ENCODE measurements at places on chromosomes 6 and 20.

DNA sequence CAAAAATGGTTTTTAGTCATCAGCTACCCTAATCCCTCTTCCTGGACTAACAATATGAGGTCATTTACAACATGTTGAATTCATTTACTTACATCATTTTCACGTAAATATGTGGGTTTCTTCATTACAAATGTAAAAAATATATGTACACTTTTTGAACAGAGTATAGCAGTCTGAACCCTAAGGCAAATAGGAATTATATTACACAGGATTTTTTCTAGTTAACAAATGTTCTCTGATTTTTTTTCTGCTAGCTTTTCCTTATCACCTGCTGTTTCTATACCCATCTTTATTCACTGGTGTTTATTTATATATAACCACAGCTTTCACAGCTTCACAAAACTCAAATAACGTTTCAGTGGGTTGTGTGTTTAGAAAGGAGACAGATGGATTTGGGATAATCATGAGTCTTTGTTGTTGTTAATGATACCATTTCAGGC is 21.0 kb upstream of the CD2AP start:
- no peaks in the 10 kb centered on the region for H3K36me3 ChIP-seq
- DNase-seq: no peak
- no peaks in the 10 kb centered on the region for H3K27me3 ChIP-seq
- H3K27ac ChIP-seq: no peak overlapping the region
- H3K4me3 ChIP-seq: no peak overlapping the region
- H3K4me1 ChIP-seq: no peaks in the 10 kb centered on the region

DNA sequence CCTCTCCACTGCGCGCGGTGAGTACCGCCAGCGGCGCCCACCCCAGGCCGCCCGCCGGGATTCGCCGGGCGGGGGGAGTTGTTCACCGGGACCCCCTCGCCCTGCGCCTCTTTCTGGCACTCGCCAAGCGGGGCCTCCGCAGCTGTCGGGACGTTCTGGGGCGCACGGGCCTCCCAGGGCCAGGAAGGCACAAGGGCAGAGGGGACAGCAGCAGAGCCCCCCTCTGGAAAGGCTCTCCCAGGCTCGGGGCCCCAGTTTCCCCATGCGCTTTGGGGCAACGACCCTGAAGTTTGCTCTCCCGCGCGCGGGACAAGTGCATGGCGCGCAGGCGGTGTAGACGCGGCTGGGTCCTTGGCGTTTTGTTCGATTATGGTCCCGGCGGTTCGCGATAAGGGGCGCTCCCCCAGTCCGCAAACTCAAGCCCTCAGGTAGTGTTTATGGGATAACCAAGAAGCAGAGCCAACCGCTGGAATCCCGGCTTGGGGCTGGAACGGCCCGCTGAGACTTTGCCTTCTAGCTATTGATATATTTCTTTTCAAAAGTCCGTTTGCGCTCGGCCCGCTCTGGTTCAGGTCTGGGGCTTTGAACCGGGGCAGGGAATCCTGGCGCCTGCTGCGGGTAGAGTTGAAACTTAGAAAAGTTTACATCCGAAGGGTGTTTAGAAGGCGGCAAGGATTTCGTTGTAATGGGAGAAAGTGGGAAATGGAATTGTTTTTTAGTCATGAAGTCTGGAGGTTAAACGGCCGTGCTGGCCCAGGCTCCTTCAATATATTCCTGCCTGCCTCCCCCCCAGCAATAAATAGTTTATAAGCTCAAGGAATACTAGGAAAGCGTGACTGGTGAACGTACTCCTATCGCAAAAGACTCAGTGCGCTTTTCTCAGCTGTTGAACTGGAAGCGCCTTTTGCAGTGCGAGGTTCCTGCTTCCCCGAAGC is 595 bp downstream of the EYA2 start:
- H3K36me3 ChIP-seq: no peaks in the 10 kb centered on the region
- DNase-seq: no peak
- H3K27me3 ChIP-seq: peaks cover 79% of the 10 kb centered on the region

GRCh38 chr6:163263196-163263595 is 151.3 kb upstream of the QKI start:
- H3K4me3 ChIP-seq: no peak overlapping the region
- no peaks in the 10 kb centered on the region for H3K27me3 ChIP-seq
- DNase-seq: no peak
- H3K36me3 ChIP-seq: no peaks in the 10 kb centered on the region
- peaks cover 14% of the 10 kb centered on the region for H3K4me1 ChIP-seq
- H3K27ac ChIP-seq: no peak overlapping the region

- H3K27me3 ChIP-seq: no peaks in the 10 kb centered on the region
- DNase-seq: no peak
- no peak overlapping the region for H3K27ac ChIP-seq
- no peaks in the 10 kb centered on the region for H3K36me3 ChIP-seq
- no peak overlapping the region for H3K4me3 ChIP-seq
Measured at GRCh38 chr20:16107172-16107870, 465.9 kb downstream of the KIF16B start.

DNA sequence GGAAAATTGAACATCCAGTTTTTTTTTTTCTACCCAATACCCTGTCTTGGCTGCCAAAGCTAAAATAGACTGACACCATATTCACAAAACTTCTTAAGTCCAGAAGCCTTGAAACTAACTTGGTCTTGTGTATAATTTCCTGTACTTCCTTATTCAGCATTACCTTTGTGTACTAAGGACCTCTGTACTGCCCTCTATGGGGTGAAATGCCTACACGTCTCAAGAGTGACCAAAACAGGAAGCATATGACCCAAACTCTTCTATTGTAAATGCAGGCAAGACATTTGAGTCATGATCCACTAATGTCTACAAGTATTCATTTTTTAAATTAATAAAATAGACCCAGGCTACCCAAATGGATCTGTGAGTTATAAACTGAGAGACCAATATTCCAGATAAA is 50.4 kb downstream of the HMGCLL1 start:
- H3K27ac ChIP-seq: no peak overlapping the region
- no peaks in the 10 kb centered on the region for H3K36me3 ChIP-seq
- no peak for DNase-seq
- no peaks in the 10 kb centered on the region for H3K4me1 ChIP-seq
- H3K27me3 ChIP-seq: no peaks in the 10 kb centered on the region

DNA sequence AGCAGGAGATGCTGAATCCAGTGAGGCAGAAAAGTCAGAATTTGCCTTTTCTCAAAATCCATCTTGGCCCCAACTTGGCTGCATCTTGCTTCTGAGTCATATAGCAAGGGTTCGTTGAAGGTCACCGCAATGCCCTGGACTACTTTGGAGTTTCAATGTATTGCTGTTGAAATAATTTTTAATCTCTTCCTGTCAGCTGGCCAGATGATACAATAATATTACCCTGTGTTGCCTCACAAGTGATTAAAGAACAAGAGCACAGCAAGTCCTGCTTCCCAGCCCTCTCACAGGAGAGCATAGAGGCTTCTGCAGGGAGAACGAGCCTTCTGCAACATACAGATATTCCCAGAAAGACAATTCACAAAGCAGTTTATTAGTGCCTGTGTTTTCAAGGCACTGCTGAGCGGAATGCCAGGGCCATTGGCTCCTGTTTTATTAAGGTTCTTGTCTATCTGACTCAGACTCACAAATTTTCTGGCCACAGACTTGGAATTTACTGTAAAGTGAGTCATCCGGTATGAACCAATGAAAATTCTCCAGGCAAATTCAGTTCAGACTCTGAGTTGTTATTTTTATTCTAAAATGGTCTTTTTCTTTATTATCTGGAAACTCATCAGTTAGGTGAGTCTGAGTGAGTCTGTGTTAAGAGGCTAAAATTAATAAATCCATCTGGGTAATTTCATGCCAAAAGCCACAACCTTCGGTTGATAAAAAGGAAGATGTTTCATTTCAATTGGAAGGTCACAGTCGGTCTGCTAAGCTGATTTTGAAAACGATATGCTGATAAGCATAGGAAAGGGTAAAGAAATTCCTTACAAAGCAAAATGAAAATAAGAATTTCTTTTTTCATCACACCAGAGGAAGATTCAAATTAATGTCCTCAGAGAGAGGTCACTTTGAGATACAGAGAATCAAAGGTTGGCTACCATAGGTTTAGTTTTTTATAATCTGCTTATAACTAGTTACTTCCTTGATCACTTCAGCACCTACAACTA is 289.4 kb upstream of the STXBP5 start:
- peaks cover 58% of the 10 kb centered on the region for H3K4me1 ChIP-seq
- DNase-seq: no peak
- no peaks in the 10 kb centered on the region for H3K27me3 ChIP-seq
- peak overlapping the region; percentile 99 for H3K27ac ChIP-seq

- H3K27me3 ChIP-seq: no peaks in the 10 kb centered on the region
- peaks cover 27% of the 10 kb centered on the region for H3K4me1 ChIP-seq
- no peaks in the 10 kb centered on the region for H3K36me3 ChIP-seq
- no peak overlapping the region for H3K4me3 ChIP-seq
- no peak overlapping the region for H3K27ac ChIP-seq
Measured at GRCh38 chr20:61191096-61191495, 61.0 kb upstream of the CDH4 start.

GRCh38 chr20:51348876-51349275 is 193.6 kb downstream of the NFATC2 start:
- no peaks in the 10 kb centered on the region for H3K36me3 ChIP-seq
- no peak for DNase-seq
- H3K4me3 ChIP-seq: no peak overlapping the region
- no peaks in the 10 kb centered on the region for H3K27me3 ChIP-seq

All from osteocyte (in vitro differentiated cells).